ENCODE measurements at places on chromosomes 1 and 21.

GRCh38 chr1:37250371-37250770 is 216.1 kb upstream of the GRIK3 start:
- no peak for DNase-seq

DNA sequence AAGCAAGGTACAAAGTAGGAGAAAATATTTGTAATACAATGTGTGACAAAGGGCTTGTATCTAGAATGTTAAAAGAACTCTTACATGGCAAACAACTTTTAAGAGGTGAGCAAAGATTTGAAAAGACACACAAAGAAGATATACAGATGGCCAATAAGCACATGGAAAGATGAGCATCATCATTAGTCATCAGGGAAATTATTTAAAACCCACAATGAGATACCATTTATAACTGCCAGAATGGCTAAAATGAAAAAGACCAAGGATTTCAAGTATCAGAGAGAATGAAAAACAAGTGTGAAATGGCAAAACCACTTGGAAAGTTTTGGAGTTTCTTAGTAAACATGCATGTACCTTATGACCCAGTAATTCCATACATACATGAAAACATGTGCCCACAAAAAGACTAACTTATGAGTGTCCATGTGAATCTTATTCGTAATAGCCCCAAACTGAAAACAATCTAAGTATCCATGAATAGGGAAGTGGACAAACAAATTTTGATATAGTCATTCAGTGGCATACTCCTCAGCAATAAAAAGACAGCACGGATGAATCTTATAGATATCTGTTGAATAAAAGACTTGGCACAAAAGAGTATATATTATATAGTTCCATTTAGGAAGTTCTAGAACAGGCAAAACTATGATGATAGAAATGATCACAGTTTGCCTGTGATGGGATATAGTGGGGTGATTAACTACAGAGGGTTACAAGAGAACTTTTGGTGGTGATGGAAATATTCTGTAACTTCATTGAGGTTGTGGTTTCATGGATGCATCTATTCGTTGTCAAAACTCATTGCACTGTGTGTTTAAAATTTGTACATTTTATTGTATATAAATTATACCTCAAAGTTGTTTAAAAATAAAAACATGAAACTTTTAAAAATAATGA is 82.0 kb downstream of the DISP1 start:
- no peak for DNase-seq

DNA sequence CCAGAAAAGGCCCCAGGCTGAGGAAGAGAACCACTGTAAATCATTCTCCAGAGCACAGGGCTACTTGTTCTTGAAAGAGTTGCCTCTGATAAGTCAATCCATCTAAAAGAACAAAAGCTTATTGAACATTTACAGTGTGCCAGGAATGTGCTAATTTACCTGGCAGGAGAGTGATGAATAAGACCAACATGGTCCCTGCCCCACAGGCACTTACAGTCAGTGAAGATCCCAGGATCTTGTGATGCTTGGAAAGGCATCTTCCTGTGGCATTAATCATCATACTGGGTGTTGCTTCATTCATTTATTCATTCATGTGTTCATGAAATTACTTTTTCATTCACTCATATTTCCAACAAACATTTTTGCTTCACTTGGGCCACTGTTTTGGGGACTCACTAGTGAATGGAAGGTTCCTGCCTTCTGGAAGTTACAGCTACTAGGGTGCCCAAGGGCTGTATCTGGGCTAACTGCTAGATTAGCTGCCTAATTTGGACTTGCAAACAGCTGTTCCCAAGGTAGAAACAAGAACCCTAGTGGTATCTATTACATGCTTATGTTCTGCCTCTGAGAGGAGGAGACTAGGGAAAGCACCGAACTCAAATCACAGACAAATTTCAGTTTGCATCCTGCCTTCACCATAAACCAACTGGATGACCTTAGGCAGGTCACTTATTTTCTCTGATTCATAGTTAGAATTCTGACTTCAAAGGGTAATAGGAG is 133.5 kb downstream of the CLIC6 start:
- no peak for DNase-seq

- no peak for DNase-seq
Observed at GRCh38 chr1:207605444-207606361, 39.2 kb upstream of the CR1L start.

DNA sequence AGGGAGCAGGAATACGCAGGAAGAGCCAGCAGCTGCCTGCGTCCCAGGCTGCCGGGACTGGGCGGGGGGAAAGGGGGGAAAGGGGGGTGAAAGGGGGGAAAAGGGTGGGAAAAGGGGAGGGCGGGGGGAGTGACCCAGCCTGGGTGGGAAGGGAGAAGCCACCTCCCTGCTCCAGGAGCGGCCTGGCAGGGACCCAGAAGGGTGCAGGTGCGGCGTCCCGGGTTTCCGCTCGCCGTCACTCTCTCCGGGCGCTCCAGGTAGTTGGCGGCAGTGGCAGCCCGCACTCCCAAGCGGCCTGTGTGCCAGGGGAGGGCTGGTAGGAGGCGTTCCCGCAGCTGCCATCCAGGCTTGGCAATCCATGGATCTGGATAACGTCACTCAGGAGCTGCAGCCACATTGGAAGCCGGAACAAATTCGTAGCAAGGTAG is 141.0 kb upstream of the NGF start:
- no peak for DNase-seq

- DNase-seq, result no peak
Observed at GRCh38 chr1:43610339-43610738, 39.6 kb upstream of the KDM4A start.

DNA sequence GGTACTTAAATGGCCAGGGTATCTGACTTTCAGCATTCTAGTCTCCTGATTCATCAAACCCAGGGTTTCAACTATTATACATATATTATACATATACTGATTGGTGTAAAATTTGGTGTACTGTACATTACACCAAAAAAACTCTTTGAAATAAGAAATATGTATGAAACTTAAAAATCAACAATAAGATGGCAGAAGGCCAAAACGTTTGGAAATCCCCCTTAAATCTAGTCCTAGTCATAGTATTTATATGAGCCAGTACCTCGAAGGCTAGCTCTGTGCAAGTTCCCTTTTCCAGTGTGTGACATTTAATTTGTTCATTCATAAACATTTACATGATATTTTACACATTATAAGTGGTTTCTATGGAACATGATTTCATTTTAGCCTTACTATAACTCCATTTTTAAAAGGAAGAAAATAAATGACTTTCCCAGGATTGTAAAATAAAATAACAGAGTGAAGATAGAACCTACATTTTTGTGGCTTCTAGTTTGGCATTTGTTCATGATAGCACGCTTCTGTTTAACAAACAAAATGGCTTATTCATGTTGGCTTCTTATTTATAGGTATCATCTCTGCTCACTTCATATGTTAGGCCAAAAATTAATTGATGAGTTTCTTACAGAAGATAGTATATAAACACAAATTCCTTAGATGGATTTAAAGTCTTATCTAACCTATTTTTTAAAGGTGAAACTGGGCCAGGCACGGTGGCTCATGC is 18.8 kb upstream of the ZNF281 start:
- DNase-seq, result no peak

GRCh38 chr21:35984654-35985361 is 75.5 kb downstream of the SETD4 start:
- DNase-seq, result no peak

GRCh38 chr1:21691739-21692138 is 22.6 kb upstream of the RAP1GAP start:
- no peak for DNase-seq

- DNase-seq, result no peak
Observed at GRCh38 chr1:228472655-228473054, 14.5 kb upstream of the RNF187 start.

GRCh38 chr1:102186536-102186935 is 189.8 kb upstream of the OLFM3 start:
- DNase-seq, result no peak

DNA sequence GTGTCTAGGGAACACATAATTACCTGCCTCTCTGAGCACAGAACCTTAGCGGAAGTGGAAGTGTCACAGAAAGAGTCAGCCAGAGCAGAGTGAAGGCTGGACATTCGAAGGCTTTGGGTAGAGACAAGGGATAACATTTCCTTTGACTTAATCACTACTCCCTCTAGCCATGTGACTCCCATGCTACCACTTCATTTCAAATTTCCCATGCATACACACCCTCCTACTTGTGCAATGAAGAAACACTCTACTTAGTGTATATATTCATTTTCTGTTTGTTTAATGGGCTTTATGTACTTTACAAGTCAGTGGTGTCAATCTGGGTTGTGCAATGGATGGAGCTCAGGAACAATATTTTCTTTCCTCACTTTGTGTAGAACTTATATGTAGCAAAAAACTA is 6.9 kb downstream of the ANKRD35 start:
- no peak for DNase-seq

DNA sequence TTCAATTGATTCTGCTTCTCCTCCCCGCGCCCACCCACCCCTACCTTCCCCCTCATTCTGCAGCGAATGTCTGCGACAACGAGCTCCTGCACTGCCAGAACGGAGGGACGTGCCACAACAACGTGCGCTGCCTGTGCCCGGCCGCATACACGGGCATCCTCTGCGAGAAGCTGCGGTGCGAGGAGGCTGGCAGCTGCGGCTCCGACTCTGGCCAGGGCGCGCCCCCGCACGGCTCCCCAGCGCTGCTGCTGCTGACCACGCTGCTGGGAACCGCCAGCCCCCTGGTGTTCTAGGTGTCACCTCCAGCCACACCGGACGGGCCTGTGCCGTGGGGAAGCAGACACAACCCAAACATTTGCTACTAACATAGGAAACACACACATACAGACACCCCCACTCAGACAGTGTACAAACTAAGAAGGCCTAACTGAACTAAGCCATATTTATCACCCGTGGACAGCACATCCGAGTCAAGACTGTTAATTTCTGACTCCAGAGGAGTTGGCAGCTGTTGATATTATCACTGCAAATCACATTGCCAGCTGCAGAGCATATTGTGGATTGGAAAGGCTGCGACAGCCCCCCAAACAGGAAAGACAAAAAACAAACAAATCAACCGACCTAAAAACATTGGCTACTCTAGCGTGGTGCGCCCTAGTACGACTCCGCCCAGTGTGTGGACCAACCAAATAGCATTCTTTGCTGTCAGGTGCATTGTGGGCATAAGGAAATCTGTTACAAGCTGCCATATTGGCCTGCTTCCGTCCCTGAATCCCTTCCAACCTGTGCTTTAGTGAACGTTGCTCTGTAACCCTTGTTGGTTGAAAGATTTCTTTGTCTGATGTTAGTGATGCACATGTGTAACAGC is 339.9 kb downstream of the NTNG1 start:
- DNase-seq, result no peak

- no peak for DNase-seq
Observed at GRCh38 chr1:40633931-40634376, 31.5 kb downstream of the RIMS3 start.

DNA sequence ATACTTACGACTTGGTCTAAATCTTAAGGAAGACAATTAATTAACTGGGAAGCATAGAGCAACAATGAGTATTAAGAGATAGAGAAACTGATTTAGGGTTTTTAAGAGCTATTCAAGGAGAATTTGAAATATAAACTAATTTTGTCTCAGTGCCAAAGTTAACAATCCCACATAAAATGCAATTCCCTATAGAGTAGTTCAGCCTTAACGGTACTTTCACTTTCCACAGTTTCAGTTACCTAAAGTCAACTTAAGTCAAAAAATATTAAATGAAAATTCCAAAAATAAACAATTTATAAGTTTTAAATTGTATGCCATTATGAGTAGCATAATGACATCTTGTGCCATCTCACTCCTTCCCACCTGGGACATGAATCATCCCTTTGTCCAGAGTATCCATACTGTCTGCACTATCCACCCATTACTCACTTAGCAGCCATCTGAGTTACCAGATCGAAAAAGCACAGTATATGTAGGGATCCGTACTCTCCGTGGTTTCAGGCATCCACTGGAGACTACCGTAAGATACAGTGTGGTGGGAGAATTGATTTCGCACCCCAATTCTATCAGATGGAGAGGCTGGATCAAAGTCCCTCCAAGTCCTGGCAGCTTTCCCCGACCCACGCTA is 4.8 kb upstream of the SARS1 start:
- DNase-seq, result no peak

DNA sequence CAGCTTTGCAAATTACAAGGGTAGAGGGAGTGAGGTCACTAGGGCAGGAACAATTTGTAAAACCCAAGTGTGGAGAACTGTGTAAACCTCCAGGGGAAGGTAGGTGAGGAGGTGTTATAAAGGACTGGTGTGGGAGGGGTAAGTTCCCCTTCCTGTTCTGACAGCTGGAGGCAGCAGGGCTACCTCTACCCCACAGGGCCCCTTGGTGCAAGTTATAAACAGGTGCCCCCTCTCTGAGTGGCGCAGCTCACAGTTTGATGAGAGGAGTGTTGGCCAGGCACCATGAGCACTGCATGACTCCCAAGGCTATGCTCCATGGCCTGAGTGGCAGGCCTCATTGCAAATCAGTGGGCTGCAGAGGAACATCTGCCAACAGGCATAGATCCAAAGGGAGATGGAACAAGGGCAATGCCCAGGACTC is 41.0 kb downstream of the MFSD2A start:
- DNase-seq, result peak; percentile 38

GRCh38 chr1:44740179-44740617 is 561 bp downstream of the KIF2C start:
- DNase-seq, result no peak

DNA sequence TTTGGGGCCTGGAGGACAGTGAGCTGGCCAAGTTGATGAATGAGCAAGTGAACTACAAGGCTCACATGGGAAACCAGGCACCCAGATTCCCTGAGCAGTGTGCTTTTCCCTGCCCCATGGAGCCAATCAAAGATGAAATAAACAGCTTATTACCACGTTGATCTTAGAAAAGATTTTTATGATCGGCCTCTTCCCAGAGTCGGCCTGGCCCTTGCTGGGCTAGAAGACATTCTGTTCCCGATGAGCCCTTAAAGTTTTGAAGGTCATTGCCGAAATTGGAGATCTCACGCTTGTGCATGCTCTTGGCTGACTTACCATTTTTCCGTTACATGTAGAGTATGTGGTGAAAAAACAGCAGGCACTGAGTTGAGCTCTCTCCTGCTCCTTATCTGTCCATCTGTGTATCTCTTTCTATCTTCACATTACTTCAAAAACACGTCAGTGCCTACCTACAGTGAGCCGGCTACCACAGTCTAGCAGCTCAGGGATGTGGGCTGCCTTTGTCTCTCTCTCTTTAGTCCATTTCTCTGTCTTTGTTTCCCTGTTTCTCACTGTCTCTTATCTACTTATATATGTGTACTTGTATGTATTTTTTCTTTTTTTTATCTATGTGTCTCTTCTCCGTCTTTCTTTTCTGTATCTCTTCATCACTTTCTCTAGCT is 248.8 kb upstream of the USP24 start:
- DNase-seq, result no peak

GRCh38 chr1:226993814-226994585 is 53.9 kb downstream of the COQ8A start:
- no peak for DNase-seq

GRCh38 chr1:8816264-8816663 is 1.2 kb downstream of the RERE start:
- peak; percentile 3 for DNase-seq

- no peak for DNase-seq
Observed at GRCh38 chr1:204972426-204972825, 70.6 kb upstream of the CNTN2 start.
